Thoracic aorta (tissue), 2 donors: ENCODE measurements at places on chromosomes 12 and 14.

- H3K36me3 ChIP-seq: no peaks in the 10 kb centered on the region
- no peak for DNase-seq
Measured at GRCh38 chr12:106445959-106446358, 88.4 kb downstream of the POLR3B start.

DNA sequence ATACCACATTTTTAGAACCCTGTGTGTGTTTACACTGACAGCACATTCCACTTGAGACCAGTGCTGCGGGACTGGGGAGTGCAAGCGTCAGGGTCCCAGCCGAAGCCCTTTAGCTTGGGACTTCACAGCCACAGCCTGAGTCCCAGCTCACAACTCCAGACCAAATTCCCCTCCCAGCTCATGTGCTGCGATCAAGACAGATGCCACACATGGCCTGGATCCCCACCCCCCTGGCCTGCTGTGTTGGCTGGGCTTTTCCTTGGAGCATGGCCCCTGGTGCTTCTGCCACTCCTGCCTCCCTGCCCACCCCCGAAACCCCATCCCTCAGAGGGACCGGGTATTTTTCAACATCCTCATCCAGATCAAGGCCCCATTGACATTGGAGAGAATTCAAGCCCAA, 63.7 kb downstream of the WDR20 start:
- no peak overlapping the region for H3K27ac ChIP-seq
- no peak for DNase-seq
- H3K36me3 ChIP-seq: peaks cover 22% of the 10 kb centered on the region
- H3K27me3 ChIP-seq: no peaks in the 10 kb centered on the region
- no peaks in the 10 kb centered on the region for H3K4me1 ChIP-seq
- H3K4me3 ChIP-seq: no peak overlapping the region

GRCh38 chr12:57162553-57163125, 15.2 kb upstream of the LRP1-AS start:
- no peak overlapping the region for H3K4me3 ChIP-seq
- DNase-seq: no peak
- peaks cover 81% of the 10 kb centered on the region for H3K36me3 ChIP-seq
- no peaks in the 10 kb centered on the region for H3K27me3 ChIP-seq
- H3K4me1 ChIP-seq: peaks cover 13% of the 10 kb centered on the region

- no peaks in the 10 kb centered on the region for H3K27me3 ChIP-seq
- no peaks in the 10 kb centered on the region for H3K36me3 ChIP-seq
- H3K4me1 ChIP-seq: peaks cover 28% of the 10 kb centered on the region
- no peak for DNase-seq
Measured at GRCh38 chr14:52827426-52827825, 36.0 kb upstream of the GNPNAT1 start.

DNA sequence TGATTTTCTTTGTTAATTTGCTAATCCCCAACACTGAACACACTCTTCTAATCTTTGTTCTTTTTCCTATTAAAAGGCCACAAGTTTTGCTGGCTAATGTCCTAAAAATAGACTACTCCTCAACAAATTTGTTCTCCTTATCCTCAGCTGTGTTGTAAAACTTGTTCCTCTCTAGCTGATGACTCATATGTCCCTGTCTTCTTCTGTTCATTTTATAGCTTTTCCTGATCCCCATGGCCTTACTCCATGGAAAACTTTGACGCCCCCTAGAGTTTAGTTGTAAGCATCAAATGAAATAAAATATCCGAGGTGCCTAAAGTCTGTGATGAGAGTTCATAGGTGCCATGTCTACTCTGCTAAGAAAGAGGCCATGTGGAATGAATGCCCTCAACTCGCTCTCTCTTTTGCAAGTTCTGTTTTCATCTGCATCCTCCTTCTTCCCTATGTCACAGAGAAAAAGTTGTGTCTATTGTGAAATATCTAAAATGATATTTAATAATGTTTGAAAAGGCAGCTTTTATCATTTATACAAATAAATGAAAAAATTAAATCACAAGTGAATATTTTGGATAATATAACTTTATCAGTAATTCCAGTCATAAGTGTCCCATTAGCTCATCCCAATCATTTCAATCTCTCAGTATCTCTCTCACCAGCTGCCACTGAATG, 237.9 kb downstream of the IPO8 start:
- H3K27ac ChIP-seq: no peak overlapping the region
- H3K27me3 ChIP-seq: no peaks in the 10 kb centered on the region
- H3K4me3 ChIP-seq: no peak overlapping the region
- no peaks in the 10 kb centered on the region for H3K4me1 ChIP-seq
- DNase-seq: no peak
- H3K36me3 ChIP-seq: no peaks in the 10 kb centered on the region

DNA sequence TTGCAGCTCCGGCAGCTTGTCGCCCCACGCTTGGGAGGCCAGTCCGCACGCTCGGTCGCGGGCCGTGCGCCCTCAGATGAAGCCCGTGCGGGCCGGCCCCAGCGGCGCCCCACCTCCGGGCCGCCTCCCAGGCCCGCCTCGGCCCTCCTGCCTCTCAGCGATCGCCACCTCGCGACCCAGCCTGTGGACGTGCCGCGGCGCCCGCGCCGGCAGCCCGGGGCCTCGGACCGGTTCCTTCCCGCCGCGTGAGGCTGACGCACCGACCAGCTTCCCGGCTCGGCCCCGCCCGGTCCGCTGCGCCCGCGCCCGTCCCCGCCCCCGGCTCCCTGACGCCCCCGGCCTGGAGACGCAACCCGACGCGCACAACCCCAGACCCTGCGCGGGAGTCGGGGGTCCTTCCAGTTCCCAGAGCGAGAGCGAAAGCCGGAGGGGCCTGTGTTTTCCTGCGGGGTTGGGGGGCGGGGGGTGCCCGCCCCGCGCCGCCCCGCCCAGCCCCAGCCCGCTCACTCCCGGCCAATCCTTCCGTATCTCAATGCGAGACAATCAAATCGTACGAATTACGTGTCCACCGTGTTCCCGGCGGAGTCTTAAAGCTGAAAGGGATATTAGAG, at the start of gene ERO1A:
Gene ERO1A (minus strand): TSS at position 78 of the 611 bp plus-strand sequence. CDS start 77 bp downstream, at position 1.
- H3K27ac ChIP-seq: peak within 1 kb of the TSS; percentile 97
- H3K36me3 ChIP-seq: no peaks in the 10 kb centered on the region
- H3K4me1 ChIP-seq: peaks cover 14% of the 10 kb centered on the region

DNA sequence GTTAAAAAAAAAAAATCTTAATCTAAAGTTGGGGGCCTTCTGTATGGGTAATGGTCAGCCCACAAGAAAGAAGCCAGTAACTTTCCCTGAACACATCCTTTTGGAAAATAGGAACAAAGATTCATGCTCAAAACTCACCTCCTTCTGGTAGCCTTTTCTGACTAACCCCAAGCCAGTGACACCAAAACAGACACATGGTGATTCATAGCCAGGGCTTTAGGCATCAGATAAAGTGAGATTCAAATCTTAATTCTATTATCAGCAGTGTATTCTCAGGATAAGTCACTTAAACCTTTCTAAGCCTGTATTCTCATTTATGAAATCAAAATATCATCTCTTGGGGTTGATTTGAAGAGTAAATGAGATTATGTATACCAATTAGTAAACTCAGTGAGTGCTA, 4.9 kb downstream of the ATP5MC2 start:
- peaks cover 46% of the 10 kb centered on the region for H3K36me3 ChIP-seq
- H3K4me1 ChIP-seq: peaks cover 8% of the 10 kb centered on the region
- H3K4me3 ChIP-seq: no peak overlapping the region
- no peak overlapping the region for H3K27ac ChIP-seq
- no peak for DNase-seq
- no peaks in the 10 kb centered on the region for H3K27me3 ChIP-seq

- peaks cover 33% of the 10 kb centered on the region for H3K36me3 ChIP-seq
- no peak overlapping the region for H3K4me3 ChIP-seq
- no peak overlapping the region for H3K27ac ChIP-seq
- H3K4me1 ChIP-seq: no peaks in the 10 kb centered on the region
- no peak for DNase-seq
Measured at GRCh38 chr12:132924356-132924755, 31.8 kb downstream of the ZNF605 start.

DNA sequence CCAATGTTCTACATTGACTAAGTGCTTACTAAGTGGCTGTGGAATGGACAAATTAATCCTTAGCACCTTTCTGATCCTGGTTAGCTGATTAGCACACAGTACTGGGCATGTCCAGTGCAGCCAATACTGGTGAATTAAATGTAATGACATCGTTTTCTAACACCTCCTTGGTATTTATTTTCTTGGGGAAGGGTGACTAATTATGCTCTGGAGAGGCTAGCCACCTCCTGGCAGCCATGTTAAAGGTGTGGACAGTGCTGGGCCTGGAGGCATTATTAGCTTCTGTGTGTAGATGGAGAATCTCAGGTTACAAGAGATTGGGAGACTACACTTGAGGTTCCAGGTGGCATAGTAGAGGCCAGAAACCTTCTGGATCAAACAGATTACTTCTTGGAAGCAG, 230.9 kb upstream of the DDHD1 start:
- no peak for DNase-seq
- H3K4me1 ChIP-seq: no peaks in the 10 kb centered on the region
- no peak overlapping the region for H3K4me3 ChIP-seq
- H3K27me3 ChIP-seq: no peaks in the 10 kb centered on the region

DNA sequence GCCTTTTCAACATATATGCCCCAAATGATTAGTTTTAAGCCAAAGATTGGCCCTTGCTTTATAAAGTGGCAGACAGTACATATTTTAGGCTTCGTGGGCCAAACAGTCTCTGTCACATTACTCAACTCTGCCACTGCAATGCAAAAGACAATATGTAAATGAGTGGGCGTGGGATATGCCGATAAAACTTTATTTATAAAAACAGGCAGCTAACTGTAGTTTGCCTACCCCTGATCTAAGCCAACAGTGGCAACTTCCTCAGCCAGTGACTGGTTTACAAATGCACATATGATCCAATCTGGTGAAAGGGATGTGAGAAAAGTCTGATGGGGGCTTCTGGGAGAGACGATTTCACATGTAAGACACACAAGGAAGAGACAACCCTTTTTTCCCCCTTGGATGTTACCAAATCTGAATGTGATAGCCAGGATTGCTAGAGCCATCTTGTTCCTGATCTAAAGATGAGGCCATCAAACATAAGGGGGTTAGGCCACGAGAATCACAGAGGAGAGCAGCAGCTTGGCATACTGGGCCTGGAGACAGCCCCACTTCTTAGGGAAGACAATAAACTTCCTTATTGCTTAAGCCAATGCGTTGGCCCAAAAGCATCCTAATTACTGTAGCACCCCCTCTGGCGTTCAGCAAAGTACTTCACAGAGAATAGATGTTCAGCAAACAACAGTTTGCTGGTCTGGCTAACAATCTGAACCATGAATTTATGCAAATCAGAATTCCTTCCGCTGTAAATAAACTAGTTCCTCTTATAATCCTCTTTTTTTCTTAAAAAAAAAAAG, 75.2 kb upstream of the TMCC3 start:
- DNase-seq: no peak
- H3K36me3 ChIP-seq: no peaks in the 10 kb centered on the region
- H3K27ac ChIP-seq: no peak overlapping the region
- H3K4me1 ChIP-seq: no peaks in the 10 kb centered on the region

- H3K36me3 ChIP-seq: no peaks in the 10 kb centered on the region
- no peak overlapping the region for H3K4me3 ChIP-seq
- no peak for DNase-seq
- H3K27ac ChIP-seq: no peak overlapping the region
- no peaks in the 10 kb centered on the region for H3K27me3 ChIP-seq
Measured at GRCh38 chr14:89842837-89843236, 111.7 kb downstream of the EFCAB11 start.

GRCh38 chr12:31524791-31525495, 66.0 kb downstream of the DENND5B start:
- H3K4me1 ChIP-seq: peaks cover 3% of the 10 kb centered on the region
- no peak overlapping the region for H3K4me3 ChIP-seq
- H3K36me3 ChIP-seq: no peaks in the 10 kb centered on the region
- H3K27ac ChIP-seq: no peak overlapping the region
- DNase-seq: no peak
- no peaks in the 10 kb centered on the region for H3K27me3 ChIP-seq

DNA sequence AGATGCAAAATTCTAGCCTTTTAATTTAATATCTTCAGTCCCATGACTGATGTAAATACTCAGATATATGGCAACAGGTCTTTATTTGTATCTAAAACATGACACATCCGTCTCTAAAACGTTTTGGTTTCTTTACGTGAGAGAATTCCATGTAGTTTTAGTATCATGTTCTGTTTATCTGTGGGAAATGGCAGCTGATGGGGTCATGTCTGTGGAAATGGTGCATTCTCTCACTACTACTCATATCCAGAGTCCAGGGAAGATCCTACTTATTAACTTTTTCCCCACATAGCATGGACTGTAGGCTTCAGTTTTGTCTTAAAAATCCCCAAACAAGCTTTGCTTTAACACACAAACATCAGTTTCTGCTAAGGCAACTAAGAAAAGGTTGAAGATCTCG, 53.8 kb downstream of the SPTLC2 start:
- DNase-seq: no peak
- H3K36me3 ChIP-seq: peaks cover 14% of the 10 kb centered on the region
- H3K4me3 ChIP-seq: no peak overlapping the region
- no peaks in the 10 kb centered on the region for H3K27me3 ChIP-seq

DNA sequence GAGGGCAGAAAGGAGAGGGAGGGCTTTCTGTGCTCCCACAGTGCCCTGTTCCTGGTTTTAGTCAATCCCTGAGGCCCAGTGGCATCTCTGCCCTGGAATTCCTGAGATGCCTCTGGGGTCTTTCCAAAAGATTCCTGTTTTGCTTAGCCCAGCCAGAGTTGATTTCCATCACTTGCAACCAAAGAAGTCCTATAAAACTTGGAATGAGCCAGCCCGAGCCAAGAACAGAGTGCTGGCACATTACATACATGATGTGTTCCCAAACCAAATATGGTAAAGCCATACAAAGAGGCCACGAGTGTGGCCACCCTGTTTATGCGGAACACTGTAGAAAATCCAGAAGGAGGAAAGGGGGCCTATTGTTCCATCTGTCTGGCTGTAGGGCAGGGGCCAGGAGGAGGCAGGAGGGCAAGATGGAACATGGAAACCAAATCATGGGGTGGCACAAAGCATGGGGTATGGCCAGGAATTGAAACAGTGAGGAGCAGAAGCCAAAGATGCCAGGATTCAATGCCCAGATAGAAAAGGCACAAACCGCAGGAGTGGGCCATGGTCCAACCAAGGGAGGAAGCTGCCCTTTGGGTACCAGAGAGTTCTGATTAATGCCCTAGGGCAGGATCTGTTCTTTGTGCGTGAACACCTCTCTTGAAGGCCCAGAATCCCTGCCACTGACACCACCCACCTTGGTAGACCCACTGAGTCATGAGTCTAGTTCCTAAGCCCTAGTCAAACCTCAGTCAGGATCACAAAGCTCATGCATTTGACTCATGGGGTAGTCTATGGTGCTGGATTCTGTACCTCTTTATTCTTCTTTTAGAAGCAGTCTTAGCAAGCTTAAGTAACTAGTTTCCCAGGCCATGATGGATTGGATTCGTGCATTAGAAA, 75.2 kb downstream of the LRRC74A start:
- no peak overlapping the region for H3K4me3 ChIP-seq
- H3K36me3 ChIP-seq: no peaks in the 10 kb centered on the region
- no peaks in the 10 kb centered on the region for H3K27me3 ChIP-seq
- H3K27ac ChIP-seq: peak overlapping the region; percentile 72
- no peak for DNase-seq

- H3K27me3 ChIP-seq: no peaks in the 10 kb centered on the region
- no peak for DNase-seq
- H3K4me1 ChIP-seq: peaks cover 18% of the 10 kb centered on the region
- H3K4me3 ChIP-seq: peak overlapping the region; percentile 82
Measured at GRCh38 chr12:72274931-72275330, 2.8 kb downstream of the TRHDE start.
